ENCODE measurements at places on chromosomes 11 and 22. TPM values are rescaled to one million over a fixed set of nuclear protein-coding genes. Genes with fewer than 3 reads are reported as not detected.

The MMP8 gene
- total RNA-seq, result not detected

The GP1BB gene
- total RNA-seq, result 2.6 TPM

The SMIM38 gene
- total RNA-seq, result 0.11 TPM

The TSPAN4 gene
- total RNA-seq, result 192 TPM

The MYOD1 gene
- not detected for total RNA-seq

The OR5P2 gene
- not detected for total RNA-seq

The NXPE1 gene
- 0.11 TPM for total RNA-seq

The IL17REL gene
- not detected for total RNA-seq

The ARAP1 gene
- 66.9 TPM for total RNA-seq

The SMIM35 gene
- total RNA-seq, result not detected

The FREY1 gene
- total RNA-seq, result 2.2 TPM

The DNAJB7 gene
- not detected for total RNA-seq

The OR4S1 gene
- not detected for total RNA-seq

The ART1 gene
- not detected for total RNA-seq

The LRRC4C gene
- 0.13 TPM for total RNA-seq

The VSIG10L2 gene
- 0.39 TPM for total RNA-seq

The ISX gene
- total RNA-seq, result not detected

The OR8G5 gene
- total RNA-seq, result not detected

The RTN4R gene
- 0.26 TPM for total RNA-seq

The SOX10 gene
- not detected for total RNA-seq

The LIF gene
- total RNA-seq, result 1.0 TPM

The LMO1 gene
- not detected for total RNA-seq

The MN1 gene
- 14.7 TPM for total RNA-seq

The C11orf87 gene
- total RNA-seq, result 0.13 TPM

The PKNOX2 gene
- total RNA-seq, result 4.6 TPM

The OR4C46 gene
- total RNA-seq, result not detected

The TTC36 gene
- 0.43 TPM for total RNA-seq

The HYLS1 gene
- total RNA-seq, result 7.3 TPM

The HTR3A gene
- not detected for total RNA-seq

The APOBEC3H gene
- total RNA-seq, result not detected

The GGT5 gene
- total RNA-seq, result 13.7 TPM

The ROBO4 gene
- 0.26 TPM for total RNA-seq

The PDE2A gene
- total RNA-seq, result 0.22 TPM

The DCDC1 gene
- total RNA-seq, result 1.6 TPM

The EFCAB6 gene
- 5.9 TPM for total RNA-seq

The PRRG4 gene
- under 0.01 TPM for total RNA-seq

The LZTR1 gene
- 37.6 TPM for total RNA-seq

The RFPL1 gene
- total RNA-seq, result not detected

The VWCE gene
- total RNA-seq, result 1.3 TPM

The XNDC1N gene
- total RNA-seq, result 6.8 TPM

The CCDC89 gene
- total RNA-seq, result 5.7 TPM

The APOL5 gene
- total RNA-seq, result not detected

The MFNG gene
- 0.86 TPM for total RNA-seq

The RSF1 gene
- total RNA-seq, result 41.4 TPM

The ABCC8 gene
- 0.26 TPM for total RNA-seq

The RPS19BP1 gene
- total RNA-seq, result 32.0 TPM

The MAJIN gene
- total RNA-seq, result not detected

The UCP3 gene
- total RNA-seq, result 0.65 TPM

The SAA4 gene
- not detected for total RNA-seq

The CFAP68 gene
- total RNA-seq, result 9.8 TPM

The SPI1 gene
- total RNA-seq, result not detected

The SLC22A12 gene
- total RNA-seq, result not detected

The RHBDD3 gene
- 22.8 TPM for total RNA-seq

The PIH1D2 gene
- 5.5 TPM for total RNA-seq

The OR8G1 gene
- 0.43 TPM for total RNA-seq

The RAPSN gene
- not detected for total RNA-seq

The RAG1 gene
- 0.86 TPM for total RNA-seq

The ARHGAP20 gene
- total RNA-seq, result 10.3 TPM

The HRAS gene
- total RNA-seq, result 27.3 TPM
